Fibroblast of the conjunctiva (primary cell): ENCODE measurements at places on chromosomes 1 and 21.
A peak's percentile ranks its signal among the peaks of the same experiment; 100 is the strongest.

- no peak for DNase-seq
Observed at GRCh38 chr1:157994704-157995582, 1.5 kb downstream of the KIRREL1 start.

- DNase-seq, result no peak
Observed at GRCh38 chr1:5571861-5572401, 420.3 kb downstream of the NPHP4 start.

GRCh38 chr1:7838714-7839113, 14.2 kb downstream of the UTS2 start:
- DNase-seq, result no peak

- DNase-seq, result no peak
Observed at GRCh38 chr1:24535021-24535424, 20.9 kb upstream of the NCMAP start.

- peak; percentile 79 for DNase-seq
Observed at GRCh38 chr1:171803045-171803444, 21.6 kb downstream of the METTL13 start.

DNA sequence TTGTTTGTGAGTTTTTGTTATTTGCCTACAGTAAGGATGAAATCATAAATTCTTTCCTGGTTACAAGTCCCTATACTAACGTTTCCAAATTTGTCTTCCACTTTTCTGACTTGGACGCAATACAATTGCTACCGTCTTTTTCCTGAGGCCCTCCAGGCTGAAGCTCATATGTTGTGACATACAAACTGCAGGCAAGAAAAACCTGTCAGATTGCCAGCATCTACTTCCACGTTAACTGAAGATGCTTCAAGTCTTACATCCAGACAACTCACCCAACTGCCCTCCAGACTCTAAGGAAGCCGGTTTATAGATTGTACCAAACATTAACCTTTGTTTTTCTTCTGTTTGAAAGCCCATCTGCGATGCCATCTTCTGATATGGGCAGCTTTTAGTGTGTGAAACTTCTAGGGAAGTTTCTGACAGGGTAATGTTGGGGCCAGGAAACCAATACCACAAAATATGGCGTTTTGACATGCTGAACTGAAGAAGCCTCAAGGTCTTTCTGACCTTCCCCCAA, 21.4 kb upstream of the RNF11 start:
- peak; percentile 48 for DNase-seq

- DNase-seq, result no peak
Observed at GRCh38 chr1:172351754-172352161, 68.7 kb upstream of the C1orf105 start.

GRCh38 chr1:86259390-86259789, 102.8 kb upstream of the COL24A1 start:
- DNase-seq, result no peak

- DNase-seq, result no peak
Observed at GRCh38 chr1:98688110-98688739, 26.7 kb downstream of the SNX7 start.

- DNase-seq, result no peak
Observed at GRCh38 chr1:39117899-39118450, 86.5 kb upstream of the MACF1 start.

- no peak for DNase-seq
Observed at GRCh38 chr21:36891121-36891520, 75.3 kb downstream of the HLCS start.

DNA sequence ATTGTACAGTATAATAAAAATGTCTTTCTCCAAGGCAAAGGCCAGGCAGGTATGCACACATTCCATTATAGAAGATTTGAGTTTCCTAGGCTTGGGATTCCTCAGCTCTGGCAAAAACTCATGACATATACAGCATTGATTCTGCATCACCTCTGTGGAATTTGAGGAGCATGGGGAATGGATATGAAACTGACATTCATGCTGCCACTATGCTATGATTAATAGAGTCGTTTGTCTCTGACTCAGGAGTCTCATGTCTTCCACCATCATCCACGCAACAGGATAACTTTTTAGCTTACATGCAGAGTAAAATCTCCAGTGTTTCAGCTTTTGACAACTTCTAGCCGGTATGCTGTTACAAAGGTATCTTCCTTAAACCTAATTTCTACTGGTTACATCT, 49.8 kb upstream of the ADORA3 start:
- no peak for DNase-seq

DNA sequence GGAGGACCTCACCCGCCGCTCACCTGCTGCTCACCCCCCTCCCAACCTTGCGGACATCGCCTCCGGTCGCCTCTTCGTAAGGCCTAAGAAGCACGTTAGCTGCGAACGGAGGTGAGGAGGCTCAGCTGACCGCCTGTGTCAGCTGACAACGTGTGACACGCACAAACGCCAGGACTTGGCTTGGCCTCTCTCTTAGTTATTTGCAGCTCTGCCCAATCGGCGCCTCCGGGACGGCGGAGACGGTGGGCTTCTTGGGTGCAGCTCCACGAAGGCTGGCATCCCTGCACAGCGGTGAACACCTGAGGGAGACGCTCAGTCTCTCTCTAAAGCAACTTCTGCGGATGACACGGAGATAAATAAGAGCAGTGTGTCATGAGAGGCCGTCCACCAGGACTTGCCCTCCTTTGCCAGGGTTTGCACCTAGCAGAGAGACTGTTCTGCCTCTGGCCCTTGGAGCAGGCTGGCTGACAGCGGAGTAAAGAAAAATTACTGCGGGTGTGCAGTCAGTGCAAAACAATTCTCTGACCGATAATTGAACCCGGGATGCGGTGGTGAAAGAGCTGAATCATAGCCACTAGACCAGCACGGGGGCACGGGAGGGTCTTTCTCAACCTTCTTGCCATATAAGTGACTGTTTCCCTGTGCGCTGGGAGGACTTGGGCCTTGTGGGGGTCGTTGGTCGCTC, 318.9 kb downstream of the FAM72C start:
- no peak for DNase-seq

DNA sequence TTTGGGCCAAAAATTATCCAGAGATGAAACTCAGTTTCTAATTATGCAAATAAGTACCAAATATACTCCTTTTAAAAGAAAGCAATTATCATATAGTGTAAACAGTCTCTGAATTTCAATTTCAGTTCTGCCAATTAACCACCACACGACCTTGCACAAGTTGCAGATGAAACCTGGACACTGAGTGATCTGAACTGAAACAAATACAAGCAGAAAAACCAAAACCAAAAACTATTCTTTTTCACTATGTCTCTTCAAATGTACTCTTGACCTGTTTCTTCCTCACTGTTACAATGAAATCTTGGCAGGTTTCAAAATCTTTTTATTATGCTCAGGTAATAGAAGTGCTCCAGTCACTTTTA, 79.2 kb downstream of the TYW3 start:
- DNase-seq, result no peak

- DNase-seq, result no peak
Observed at GRCh38 chr1:18652791-18653190, 22.1 kb downstream of the PAX7 start.

GRCh38 chr1:20358761-20359263, 68.1 kb downstream of the VWA5B1 start:
- peak; percentile 56 for DNase-seq

DNA sequence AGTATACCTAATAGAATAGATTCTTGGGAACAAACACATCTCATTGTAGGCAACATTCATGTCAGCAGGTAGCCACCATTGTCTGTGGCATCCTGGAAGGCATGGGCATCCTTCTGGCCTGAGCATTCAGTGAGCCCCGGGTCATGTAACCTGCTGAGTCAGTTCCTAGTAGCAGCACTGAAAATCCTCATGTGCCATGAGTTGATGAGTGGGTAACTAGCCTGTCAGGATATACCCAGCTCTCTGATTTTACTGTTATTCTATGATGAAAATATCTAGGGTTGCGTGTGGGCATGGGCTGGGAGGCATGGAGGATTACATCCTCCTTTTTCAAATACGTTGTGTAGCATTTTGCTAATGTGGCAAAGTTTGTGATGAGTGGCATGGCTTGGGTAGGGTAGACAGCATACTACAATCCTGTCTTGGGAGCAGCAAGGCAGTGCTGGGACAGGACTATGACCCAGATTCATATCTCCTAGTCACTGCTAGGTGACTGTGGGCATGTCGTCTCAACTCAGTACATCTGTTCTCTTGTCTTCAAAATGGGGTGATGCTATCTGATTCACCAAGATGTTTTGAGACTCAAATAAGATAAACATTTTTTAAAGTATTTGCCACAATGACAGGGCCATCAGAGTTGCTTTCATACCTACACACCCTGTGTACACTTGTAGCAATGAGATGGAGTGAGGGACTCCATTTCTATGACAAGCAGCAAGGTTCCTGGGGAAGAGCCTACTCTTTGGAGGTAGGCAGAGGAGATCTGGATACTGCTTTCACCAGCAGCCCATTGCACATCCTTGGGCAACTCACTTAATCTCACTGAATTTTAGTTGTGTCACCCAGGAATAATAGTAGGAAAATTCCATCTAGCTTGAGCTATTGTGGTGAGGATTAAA, 62.5 kb downstream of the CD58 start:
- DNase-seq, result no peak

- no peak for DNase-seq
Observed at GRCh38 chr1:83970114-83970513, 28.8 kb downstream of the TTLL7 start.

DNA sequence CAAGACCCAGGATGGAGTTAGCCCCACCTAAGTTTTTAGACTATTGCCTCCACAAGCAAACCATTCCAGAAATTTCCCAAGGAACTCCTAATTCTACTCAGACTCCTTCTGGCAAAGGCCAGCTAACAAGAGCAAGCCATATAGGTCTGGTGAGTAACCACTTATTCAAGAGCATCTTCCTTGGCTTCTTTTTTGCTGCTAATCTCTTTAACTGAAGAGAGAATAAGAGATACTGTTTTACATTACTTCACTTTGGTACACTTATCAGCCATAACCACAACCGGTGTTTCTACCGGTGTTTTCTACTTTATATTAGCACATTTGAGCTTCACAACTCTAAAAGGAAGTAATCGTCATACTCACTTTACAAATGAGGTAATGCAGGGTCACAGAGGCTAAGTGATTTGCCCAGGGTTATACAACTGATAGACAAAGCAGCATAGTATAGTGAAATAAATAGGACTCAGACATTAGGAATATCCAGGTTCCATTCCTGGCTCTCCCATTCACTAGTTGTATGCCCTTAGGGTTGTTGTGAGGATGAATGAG, 1.7 kb upstream of the EPS15 start:
- DNase-seq, result no peak

DNA sequence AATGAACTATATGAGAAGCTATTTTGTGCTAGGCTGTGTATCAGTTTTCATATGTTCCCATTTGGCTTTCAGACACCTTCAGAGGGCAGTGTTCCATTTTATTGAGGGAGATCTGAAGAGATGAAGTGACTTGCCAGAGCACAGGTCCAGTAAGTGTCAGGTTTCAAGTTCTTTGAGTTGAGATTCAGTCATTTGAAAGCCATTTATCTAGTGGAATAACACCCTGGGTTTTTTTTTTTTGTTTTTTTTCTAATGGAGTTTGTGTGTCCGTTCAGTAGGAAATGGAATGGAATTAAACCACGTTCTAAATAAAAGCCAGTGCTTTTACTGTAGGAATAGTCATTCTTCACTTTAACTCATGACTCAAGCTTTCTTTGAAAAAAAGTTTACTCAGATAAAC, 652.9 kb upstream of the USP24 start:
- no peak for DNase-seq

- DNase-seq, result no peak
Observed at GRCh38 chr21:31173881-31174555, 135.7 kb upstream of the KRTAP19-8 start.

- DNase-seq, result peak; percentile 64
Observed at GRCh38 chr1:214670098-214670497, 67.1 kb downstream of the CENPF start.

DNA sequence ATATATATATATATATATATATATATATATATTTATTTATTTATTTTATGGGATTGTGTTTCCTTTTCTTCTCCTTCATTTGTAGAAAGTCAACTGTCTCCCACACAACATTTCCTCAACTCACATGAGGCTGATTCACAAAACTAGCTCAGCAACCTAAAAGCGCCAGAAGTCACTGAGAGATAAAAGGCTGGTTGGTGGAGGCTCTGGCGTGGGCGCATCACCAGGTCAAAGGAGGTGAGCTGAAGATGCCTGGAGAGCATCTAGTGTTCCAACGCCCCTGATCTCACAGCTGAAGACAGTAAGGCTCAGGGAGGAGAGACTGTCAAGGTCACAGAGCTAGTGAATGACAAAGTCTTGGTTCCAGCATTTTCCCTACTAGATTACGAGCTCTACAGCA, 78.0 kb downstream of the HLCS start:
- DNase-seq, result no peak

DNA sequence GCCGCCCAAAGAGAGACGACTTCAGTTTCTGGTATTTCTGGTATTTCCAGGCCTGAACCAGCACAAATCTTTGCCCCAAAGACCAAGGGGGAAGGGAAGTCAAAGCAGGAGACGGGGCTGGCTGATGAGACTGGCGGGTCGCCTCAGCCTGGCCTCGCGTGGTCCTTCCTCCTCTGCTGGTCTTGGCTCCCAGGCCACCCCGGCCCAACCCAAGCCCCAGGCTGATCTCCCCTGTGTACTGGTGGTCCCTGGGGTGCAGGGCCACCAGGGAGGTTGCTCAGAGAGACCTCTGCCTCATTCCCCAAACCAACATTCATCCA, 19.9 kb downstream of the WNT4 start:
- no peak for DNase-seq

- DNase-seq, result no peak
Observed at GRCh38 chr1:172269084-172269483, 151.4 kb upstream of the C1orf105 start.

GRCh38 chr1:29632806-29633615, 396.7 kb downstream of the PTPRU start:
- no peak for DNase-seq

- no peak for DNase-seq
Observed at GRCh38 chr1:14788080-14788479, 189.6 kb downstream of the KAZN start.

DNA sequence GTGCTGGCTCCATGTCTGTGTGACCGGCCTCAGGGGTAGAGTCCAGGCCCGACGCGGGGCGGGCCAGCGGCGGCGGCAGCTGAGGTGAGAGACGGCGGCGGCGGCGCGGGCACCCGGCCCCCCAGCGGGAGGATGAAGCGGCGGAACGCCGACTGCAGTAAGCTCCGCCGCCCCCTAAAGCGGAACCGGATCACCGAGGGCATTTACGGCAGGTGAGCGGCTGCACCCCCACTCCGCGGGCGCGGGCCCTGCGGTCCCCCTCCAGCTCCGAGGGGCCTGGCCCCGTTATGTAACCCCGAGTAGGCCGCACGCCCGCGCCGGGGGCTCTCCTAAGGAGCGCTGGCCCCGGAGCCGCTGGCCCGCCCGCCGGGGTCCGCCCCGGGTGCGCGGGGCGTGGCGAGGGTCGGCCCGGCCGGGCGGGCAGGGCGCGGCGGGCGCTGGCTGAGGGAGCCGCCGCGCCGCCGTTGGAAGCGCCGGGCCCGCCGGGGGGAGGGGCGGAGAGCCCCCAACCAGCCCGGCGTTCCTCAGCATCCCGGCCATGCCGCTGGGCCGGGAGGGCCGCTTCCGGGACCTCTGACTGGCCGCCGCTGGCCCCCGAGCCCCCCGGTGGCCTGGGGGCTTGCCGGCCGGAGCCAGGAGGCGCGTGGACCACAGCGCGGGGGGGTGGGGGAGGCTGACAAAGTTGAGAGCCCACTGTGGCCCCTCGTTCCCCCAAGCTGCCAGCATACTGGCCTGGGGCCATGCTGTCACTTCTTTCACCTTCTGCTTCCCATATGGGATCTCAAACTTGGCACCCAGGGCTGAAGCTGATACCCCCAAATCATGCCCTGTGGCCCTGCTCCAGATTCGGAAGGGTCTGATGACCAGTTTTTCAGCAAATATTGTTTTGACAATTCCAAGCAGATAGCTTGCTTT, 527 bp downstream of the MACO1 start:
- no peak for DNase-seq

GRCh38 chr21:26124896-26125295, 45.7 kb downstream of the APP start:
- no peak for DNase-seq
